ENCODE measurements at places on chromosomes 5 and 9. TPM values are rescaled to one million over a fixed set of nuclear protein-coding genes. Genes with fewer than 3 reads are reported as not detected.

- no peak overlapping the region for H3K4me3 ChIP-seq
- H3K27me3 ChIP-seq = peaks cover 2% of the 10 kb centered on the region
- no peak overlapping the region for H3K27ac ChIP-seq
- no peaks in the 10 kb centered on the region for H3K4me1 ChIP-seq
These were observed 62.8 kb downstream of the GNA14 start for GRCh38 chr9:77585335-77585786.

GRCh38 chr5:67355120-67355713, 158.6 kb upstream of the CD180 start:
- no peaks in the 10 kb centered on the region for H3K36me3 ChIP-seq
- H3K27ac ChIP-seq = no peak overlapping the region
- H3K27me3 ChIP-seq = peaks cover 5% of the 10 kb centered on the region
- no peak for DNase-seq

ERBIN gene
- 70.1 TPM for total RNA-seq

- no peak for DNase-seq
- H3K4me3 ChIP-seq = no peak overlapping the region
- H3K36me3 ChIP-seq = peaks cover 5% of the 10 kb centered on the region
- no peak overlapping the region for H3K27ac ChIP-seq
These were observed 7.9 kb downstream of the AMACR start for GRCh38 chr5:33999978-34000377.

STPG3 gene
- not detected for total RNA-seq

DNA sequence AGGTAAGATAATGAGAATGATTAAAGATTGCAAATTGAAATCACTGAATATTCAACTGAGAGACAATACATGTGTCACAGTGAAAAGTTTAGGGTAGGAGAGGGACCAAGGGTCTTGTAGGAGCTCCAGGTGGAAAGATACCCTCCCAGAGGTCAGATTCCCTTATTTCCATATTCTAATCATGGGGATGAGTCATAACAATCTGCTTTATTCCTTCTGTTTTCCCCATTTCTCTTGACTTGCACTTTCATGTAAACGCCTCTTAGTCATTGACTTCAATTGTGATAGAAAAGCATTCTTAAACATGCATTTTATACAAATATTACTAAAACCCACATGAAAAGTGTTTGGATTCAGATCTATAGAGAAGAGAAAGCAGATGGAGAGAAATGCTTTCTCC, 81.3 kb upstream of the CTSL start:
- H3K27me3 ChIP-seq = peaks cover 6% of the 10 kb centered on the region
- H3K36me3 ChIP-seq = no peaks in the 10 kb centered on the region
- H3K4me3 ChIP-seq = no peak overlapping the region
- peaks cover 2% of the 10 kb centered on the region for H3K4me1 ChIP-seq

GRCh38 chr5:58072300-58072965, 387.5 kb downstream of the PLK2 start:
- H3K4me1 ChIP-seq = no peaks in the 10 kb centered on the region
- peak overlapping the region; percentile 15 for H3K4me3 ChIP-seq
- H3K27me3 ChIP-seq = no peaks in the 10 kb centered on the region
- no peak overlapping the region for H3K27ac ChIP-seq

GRCh38 chr5:59540366-59540765, 353.2 kb downstream of the PDE4D start:
- H3K4me1 ChIP-seq = no peaks in the 10 kb centered on the region
- no peaks in the 10 kb centered on the region for H3K36me3 ChIP-seq
- H3K27ac ChIP-seq = no peak overlapping the region
- no peak for DNase-seq

- H3K4me3 ChIP-seq = no peak overlapping the region
- peaks cover 26% of the 10 kb centered on the region for H3K4me1 ChIP-seq
- no peaks in the 10 kb centered on the region for H3K27me3 ChIP-seq
- H3K27ac ChIP-seq = no peak overlapping the region
- peaks cover 7% of the 10 kb centered on the region for H3K36me3 ChIP-seq
These were observed 28.7 kb downstream of the COL27A1 start for GRCh38 chr9:114184071-114184470.

Measured in IMR-90 (cell line).